ENCODE measurements at places on chromosomes 3 and 15. TPM values are rescaled to one million over a fixed set of nuclear protein-coding genes. Genes with fewer than 3 reads are reported as not detected.

Gene PIF1
- 6.6 TPM for total RNA-seq

Gene POPDC2
- total RNA-seq, result 3.4 TPM

GRCh38 chr3:126345641-126346460 is 11.4 kb downstream of the KLF15 start:
- no peak for DNase-seq
- H3K27ac ChIP-seq, result no peak overlapping the region
- H3K27me3 ChIP-seq, result no peaks in the 10 kb centered on the region
- H3K36me3 ChIP-seq, result peaks cover 3% of the 10 kb centered on the region
- H3K4me1 ChIP-seq, result peaks cover 10% of the 10 kb centered on the region

DNA sequence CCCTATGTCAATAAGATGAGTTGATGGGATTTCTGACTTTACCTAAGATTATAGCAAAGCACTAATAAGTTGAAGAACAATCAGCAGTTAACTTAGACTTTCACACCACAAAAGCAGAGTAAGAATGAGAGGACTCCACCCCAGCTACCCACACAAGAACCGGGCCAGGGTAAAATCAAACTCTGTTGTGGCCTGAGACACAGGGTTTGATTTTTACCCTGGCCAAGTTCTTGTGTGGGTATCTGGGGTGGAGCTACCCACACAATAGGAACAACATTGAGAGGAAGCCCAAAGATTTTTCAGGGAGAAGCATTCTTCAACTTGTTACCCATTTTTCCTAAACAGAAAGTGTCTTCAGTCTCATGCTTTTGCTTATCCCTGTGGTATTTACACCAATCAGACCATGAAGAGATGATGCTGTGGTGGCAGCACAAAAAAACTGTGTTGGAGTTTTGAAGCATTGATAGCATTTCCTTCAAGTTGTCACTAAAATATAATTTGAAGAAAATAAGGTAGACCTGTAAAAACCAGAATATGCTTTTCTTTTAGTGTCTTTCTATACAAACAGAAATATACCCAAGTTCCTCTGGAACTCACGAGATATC is 25.6 kb downstream of the CPOX start:
- H3K27me3 ChIP-seq, result no peaks in the 10 kb centered on the region
- no peak for DNase-seq
- no peaks in the 10 kb centered on the region for H3K36me3 ChIP-seq
- no peak overlapping the region for H3K4me3 ChIP-seq

GRCh38 chr3:193883551-193883950 is 252.4 kb upstream of the HES1 start:
- H3K36me3 ChIP-seq, result no peaks in the 10 kb centered on the region
- H3K27ac ChIP-seq, result no peak overlapping the region
- no peaks in the 10 kb centered on the region for H3K4me1 ChIP-seq
- H3K4me3 ChIP-seq, result no peak overlapping the region
- no peak for DNase-seq

DNA sequence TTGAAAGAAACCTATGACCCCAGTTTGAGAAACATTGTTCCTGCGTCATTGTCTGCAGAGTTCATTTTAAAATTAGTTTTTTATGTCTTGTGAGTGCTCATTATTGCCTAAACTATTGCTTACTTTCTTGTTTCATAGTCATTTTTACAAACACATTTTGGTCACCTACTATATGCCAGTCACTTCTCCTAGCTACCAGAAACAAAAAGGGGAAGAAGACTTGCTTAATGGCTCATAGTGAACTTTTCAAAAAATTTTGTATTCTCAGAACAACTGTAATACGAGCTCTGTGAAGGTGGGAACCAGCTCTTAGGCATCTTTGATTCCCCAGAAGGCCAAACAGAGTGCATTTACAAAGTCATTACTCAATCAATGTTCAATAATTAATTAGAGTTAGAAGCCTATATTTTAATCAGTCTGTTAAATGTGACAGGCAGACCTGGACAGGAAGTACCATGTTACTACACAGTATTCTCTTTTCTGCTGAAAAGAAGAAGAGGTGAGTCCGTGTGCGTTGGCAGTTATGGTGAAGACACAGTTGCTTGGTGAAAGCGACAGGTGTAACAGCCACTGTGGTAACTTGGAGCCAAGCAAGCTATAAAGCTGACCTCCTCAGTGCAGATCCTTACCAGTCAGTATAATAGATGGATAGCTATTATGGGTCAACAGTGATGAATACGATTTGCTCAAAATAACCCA is 46.6 kb downstream of the DPPA2 start:
- H3K27ac ChIP-seq, result no peak overlapping the region
- no peaks in the 10 kb centered on the region for H3K4me1 ChIP-seq
- no peak for DNase-seq

DNA sequence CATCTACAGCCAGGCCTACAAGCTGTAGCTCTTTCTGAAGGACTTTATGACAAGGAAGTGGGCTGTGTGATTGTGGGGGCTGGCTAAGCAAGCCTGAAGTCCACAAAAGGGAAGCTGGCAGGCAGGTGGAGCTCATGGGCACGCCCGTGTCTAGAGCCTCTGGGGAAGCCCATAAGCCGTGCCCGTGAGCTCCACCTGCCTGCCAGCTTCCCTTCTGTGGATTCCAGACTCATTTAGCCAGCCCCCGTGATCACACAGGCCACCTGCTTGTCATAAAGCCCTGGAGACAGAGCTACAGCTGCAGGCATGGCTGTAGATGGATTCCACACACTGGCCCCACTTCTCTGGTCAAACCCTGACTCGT is 15.2 kb downstream of the EFCC1 start:
- H3K36me3 ChIP-seq, result no peaks in the 10 kb centered on the region
- DNase-seq, result no peak
- peaks cover 31% of the 10 kb centered on the region for H3K4me1 ChIP-seq
- no peaks in the 10 kb centered on the region for H3K27me3 ChIP-seq

DNA sequence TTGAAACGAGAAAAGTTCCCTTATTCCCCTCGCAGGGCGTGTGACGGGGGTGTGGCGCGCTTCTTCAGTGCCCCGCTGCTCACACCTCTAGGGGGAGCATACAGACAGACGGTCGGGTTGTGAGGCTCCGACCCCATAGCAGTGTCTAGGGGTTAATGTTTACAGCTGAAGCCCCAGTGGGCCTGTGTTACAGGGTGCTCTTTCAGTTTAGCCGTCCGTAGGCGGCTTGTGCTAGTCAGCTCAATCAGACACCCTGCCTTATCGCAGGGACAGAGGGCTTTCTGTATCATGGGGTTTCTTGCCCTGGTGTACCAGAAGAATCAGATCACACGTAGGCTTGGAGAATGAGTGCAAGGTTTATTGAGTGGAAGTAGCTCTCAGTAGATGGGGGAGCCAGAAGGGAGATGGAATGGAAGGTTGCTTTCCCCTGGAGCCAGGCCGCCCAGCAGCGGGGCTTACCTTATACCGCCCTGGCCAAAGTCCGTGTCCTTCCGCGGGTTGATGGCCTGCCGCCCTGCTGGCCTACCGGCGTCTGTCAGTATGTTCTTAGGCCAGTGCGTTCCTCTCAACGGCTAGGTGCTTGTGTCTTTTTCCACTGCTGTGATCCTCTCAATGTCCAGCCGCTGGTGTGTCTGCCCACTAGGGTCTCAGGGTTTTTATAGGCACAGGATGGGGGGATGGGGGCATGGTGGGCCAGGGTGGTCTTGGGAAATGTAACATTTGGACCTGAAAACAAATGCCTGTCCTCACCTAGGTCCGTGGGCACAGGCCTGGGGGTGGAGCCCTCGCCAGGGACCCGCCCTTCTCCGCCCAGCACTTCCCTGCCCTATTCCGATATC is 32.2 kb upstream of the ACP3 start:
- no peak for DNase-seq
- H3K4me3 ChIP-seq, result no peak overlapping the region
- no peaks in the 10 kb centered on the region for H3K36me3 ChIP-seq
- H3K4me1 ChIP-seq, result no peaks in the 10 kb centered on the region
- no peak overlapping the region for H3K27ac ChIP-seq
- no peaks in the 10 kb centered on the region for H3K27me3 ChIP-seq

Gene OXTR
- 0.25 TPM for total RNA-seq

- no peaks in the 10 kb centered on the region for H3K36me3 ChIP-seq
- DNase-seq, result no peak
- no peaks in the 10 kb centered on the region for H3K4me1 ChIP-seq
- H3K4me3 ChIP-seq, result no peak overlapping the region
- no peaks in the 10 kb centered on the region for H3K27me3 ChIP-seq
These were observed 7.6 kb downstream of the CX3CR1 start for GRCh38 chr3:39272191-39272590.

DNA sequence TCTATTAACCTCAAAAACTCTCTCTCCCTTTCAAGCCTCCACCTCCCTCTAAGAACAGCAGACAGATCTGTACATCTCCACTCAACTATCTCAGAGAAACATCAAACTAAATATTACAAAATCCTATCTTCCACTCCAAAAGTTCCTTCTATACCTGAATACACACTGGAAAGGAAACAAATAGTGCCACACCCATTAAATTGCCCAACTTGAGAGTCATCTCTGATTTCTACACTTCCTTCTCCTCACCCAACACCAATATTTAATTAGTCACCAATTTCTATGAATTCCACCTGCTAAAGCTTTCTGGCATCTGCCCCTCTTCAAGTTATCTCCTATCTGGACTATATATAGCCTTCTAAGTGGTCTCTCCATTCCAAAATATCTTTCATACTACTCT is 65.8 kb downstream of the PEAK1 start:
- no peak overlapping the region for H3K27ac ChIP-seq
- H3K4me3 ChIP-seq, result no peak overlapping the region
- H3K36me3 ChIP-seq, result no peaks in the 10 kb centered on the region
- H3K27me3 ChIP-seq, result no peaks in the 10 kb centered on the region
- DNase-seq, result no peak

DNA sequence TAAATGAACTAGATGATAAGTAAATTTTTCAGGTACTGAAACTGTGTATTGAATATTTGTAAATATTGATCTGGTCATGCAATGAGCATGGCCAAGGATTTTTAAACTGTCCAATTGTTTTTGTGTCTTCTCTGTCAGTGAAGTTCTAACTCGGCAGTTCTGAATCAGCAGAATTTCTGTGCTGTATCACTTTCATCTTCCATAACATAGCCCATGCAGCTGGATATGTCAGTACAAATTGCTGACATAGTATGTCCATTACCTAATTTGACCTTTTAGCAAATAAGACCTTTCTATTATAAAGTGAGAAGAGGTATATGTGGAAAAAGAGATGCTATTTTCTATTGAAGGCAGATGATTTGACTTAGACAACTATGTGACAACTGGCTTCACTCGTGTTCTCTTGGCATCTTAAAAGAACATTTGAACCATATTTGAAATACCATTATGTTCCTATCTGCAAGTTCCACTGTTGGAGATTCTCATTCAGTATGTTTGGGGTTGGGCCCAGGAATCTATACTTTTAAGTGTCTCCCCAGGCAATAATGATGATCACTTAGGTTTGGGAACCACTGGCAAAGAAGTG is 90.4 kb downstream of the CMSS1 start:
- no peak overlapping the region for H3K27ac ChIP-seq
- H3K36me3 ChIP-seq, result no peaks in the 10 kb centered on the region
- H3K4me1 ChIP-seq, result peaks cover 9% of the 10 kb centered on the region
- H3K4me3 ChIP-seq, result no peak overlapping the region

GRCh38 chr3:97793420-97794019 is 28.3 kb upstream of the CRYBG3 start:
- DNase-seq, result no peak
- H3K4me3 ChIP-seq, result no peak overlapping the region
- no peak overlapping the region for H3K27ac ChIP-seq
- H3K4me1 ChIP-seq, result no peaks in the 10 kb centered on the region
- H3K27me3 ChIP-seq, result no peaks in the 10 kb centered on the region

DNA sequence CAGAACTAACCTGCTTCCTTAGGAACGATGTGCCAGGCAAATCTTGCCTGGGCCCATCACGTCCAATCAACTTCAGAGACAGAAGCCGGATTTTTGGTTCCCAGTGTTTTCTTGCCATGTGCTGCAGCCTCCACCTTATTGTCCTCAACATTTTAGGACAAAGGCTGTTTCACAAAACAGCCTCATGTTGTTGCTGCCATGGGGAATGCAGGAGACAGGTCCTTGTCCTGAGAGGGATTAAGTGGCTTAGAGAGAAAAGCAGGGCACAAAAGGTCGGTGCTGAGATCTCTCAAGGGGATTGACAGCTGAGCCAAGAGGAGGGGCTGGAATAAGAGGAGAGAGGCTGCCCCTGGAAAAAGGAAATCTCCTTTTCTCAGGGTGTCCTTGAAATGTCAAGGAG is 11.3 kb upstream of the NMNAT3 start:
- peak; percentile 64 for DNase-seq
- no peaks in the 10 kb centered on the region for H3K36me3 ChIP-seq
- H3K4me3 ChIP-seq, result no peak overlapping the region
- H3K27me3 ChIP-seq, result no peaks in the 10 kb centered on the region

- no peak overlapping the region for H3K4me3 ChIP-seq
- H3K4me1 ChIP-seq, result no peaks in the 10 kb centered on the region
- DNase-seq, result no peak
- no peaks in the 10 kb centered on the region for H3K27me3 ChIP-seq
These were observed 319.0 kb downstream of the CNTN3 start for GRCh38 chr3:74295479-74295878.

- no peak for DNase-seq
- H3K27ac ChIP-seq, result no peak overlapping the region
- H3K36me3 ChIP-seq, result no peaks in the 10 kb centered on the region
- H3K4me1 ChIP-seq, result no peaks in the 10 kb centered on the region
- no peak overlapping the region for H3K4me3 ChIP-seq
These were observed 114.6 kb upstream of the C15orf61 start for GRCh38 chr15:67406257-67406861.

GRCh38 chr15:90192961-90193786 is 8.0 kb upstream of the SEMA4B start:
- no peaks in the 10 kb centered on the region for H3K27me3 ChIP-seq
- no peaks in the 10 kb centered on the region for H3K36me3 ChIP-seq
- peak overlapping the region; percentile 75 for H3K27ac ChIP-seq
- H3K4me1 ChIP-seq, result peaks cover 56% of the 10 kb centered on the region
- H3K4me3 ChIP-seq, result no peak overlapping the region

Gene CLDN18
- not detected for total RNA-seq

- H3K27ac ChIP-seq, result no peak overlapping the region
- H3K36me3 ChIP-seq, result no peaks in the 10 kb centered on the region
- no peak for DNase-seq
- no peaks in the 10 kb centered on the region for H3K4me1 ChIP-seq
- no peak overlapping the region for H3K4me3 ChIP-seq
These were observed 5.2 kb upstream of the IGF1R start for GRCh38 chr15:98643115-98643514.

Gene LHFPL4
- total RNA-seq, result not detected

- H3K27ac ChIP-seq, result no peak overlapping the region
- H3K4me3 ChIP-seq, result no peak overlapping the region
- DNase-seq, result no peak
- no peaks in the 10 kb centered on the region for H3K27me3 ChIP-seq
- no peaks in the 10 kb centered on the region for H3K4me1 ChIP-seq
These were observed 26.4 kb downstream of the SLC22A14 start for GRCh38 chr3:38308456-38308855.

GRCh38 chr3:119297169-119297568 is 3.0 kb downstream of the ARHGAP31 start:
- no peak for DNase-seq
- H3K27me3 ChIP-seq, result no peaks in the 10 kb centered on the region
- peak overlapping the region; percentile 15 for H3K4me3 ChIP-seq
- H3K36me3 ChIP-seq, result no peaks in the 10 kb centered on the region
- H3K27ac ChIP-seq, result no peak overlapping the region

- no peak for DNase-seq
- H3K27me3 ChIP-seq, result no peaks in the 10 kb centered on the region
- H3K27ac ChIP-seq, result peak overlapping the region; percentile 63
- no peak overlapping the region for H3K4me3 ChIP-seq
- H3K4me1 ChIP-seq, result peaks cover 12% of the 10 kb centered on the region
- H3K36me3 ChIP-seq, result no peaks in the 10 kb centered on the region
These were observed 440.6 kb downstream of the MCTP2 start for GRCh38 chr15:94671858-94672532.

GRCh38 chr15:49622561-49622960 is 1.7 kb downstream of the DTWD1 start:
- DNase-seq, result no peak
- peak overlapping the region; percentile 85 for H3K27ac ChIP-seq
- peak overlapping the region; percentile 77 for H3K4me3 ChIP-seq
- no peaks in the 10 kb centered on the region for H3K27me3 ChIP-seq
- no peaks in the 10 kb centered on the region for H3K36me3 ChIP-seq
